ENCODE measurements at places on chromosomes 7 and 10.

- DNase-seq = no peak
Observed at GRCh38 chr10:131710142-131710861, 190.5 kb upstream of the PPP2R2D start.

- no peak for DNase-seq
Observed at GRCh38 chr7:33744293-33745075, 160.9 kb upstream of the BMPER start.

DNA sequence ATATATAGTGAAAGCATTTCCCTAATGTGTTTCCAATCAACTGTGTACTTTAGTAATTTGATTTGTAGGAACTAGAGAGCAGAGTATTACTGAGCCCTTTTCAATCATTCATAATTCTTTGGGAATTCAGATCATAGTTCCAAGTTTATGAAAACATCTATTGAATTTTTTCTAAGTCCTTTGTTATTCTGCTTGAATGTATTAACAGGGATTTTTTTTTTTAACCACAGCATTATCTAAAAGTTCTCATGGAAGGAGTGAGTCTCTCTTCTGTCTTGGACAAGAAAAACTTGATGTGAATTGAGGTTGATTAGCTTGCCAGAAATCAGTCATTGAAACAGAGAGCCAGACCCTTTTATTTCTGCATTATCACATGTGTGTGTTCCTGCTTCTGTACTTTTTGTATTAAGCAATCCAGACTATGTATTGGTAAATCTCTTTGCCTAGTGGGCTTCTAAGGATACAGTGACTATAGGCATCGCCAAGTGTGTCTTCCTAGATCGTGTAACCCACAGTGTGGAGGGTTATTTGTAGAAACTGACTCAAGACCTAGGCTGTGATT is 59.9 kb downstream of the BMPER start:
- no peak for DNase-seq

- DNase-seq = no peak
Observed at GRCh38 chr7:105719395-105719794, 138.1 kb upstream of the EFCAB10 start.

DNA sequence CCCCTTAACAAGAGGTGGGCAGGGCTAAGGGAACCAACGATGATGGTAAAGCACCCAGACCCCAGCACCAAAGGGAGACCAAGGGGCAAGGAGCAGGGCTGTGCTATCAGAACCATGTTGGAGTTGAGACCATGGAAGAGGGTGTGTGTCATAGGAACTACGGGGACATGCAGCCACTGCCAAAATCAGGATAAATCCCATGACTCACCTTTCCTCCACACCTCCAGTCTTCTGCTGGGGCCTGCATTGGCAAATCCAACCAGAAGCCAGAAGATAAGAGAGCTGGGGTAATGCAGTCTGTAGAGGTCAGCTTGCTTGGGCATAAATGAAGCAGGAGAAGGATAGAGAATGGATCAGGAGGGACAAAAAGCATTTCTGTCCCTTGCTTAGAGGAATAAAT is 42.7 kb upstream of the SMARCD3 start:
- DNase-seq = no peak

GRCh38 chr7:117803476-117803875 is 69.8 kb downstream of the CTTNBP2 start:
- no peak for DNase-seq

DNA sequence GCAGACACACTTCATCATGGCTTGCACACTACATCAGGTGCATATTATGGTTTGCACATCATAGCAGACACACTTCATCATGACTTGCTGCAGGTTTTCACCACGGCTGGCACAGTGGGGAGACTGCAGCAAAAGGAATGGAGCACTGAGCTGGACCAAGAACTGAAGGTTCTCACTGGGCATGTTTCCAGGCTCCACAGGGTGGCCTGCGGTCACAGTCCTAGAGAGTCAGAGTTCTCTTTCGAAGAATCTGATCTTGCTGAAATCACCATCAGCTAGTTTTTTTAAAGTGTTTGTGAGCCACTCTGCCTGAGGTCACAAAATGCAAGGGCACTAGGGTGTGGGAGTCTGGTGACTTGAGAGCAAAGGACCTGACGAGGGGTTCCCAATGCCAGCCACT is 140.4 kb upstream of the NPY start:
- no peak for DNase-seq

- DNase-seq = no peak
Observed at GRCh38 chr10:9869205-9869604, 1148.5 kb upstream of the CELF2 start.

GRCh38 chr7:124603066-124603465 is 162.5 kb downstream of the GPR37 start:
- DNase-seq = no peak

DNA sequence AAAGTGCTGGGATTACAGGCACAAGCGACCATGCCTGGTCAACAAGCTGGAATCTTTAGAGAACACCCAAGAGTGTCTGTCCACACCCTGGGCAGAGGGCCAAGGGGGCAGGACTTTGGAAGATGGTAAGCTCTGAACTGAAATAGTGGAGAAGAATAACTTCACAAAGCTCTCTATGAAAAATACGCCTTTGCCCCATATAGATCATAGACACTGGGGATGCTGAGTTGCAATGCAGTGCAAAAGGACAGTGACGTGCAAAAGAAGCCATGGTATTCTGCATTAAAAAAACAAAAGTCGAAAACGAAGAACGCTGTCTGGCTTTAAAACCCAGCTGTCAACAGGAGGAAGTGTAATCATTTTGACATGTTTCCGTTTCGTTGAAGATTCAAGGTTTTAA is 353.6 kb downstream of the CALN1 start:
- no peak for DNase-seq

DNA sequence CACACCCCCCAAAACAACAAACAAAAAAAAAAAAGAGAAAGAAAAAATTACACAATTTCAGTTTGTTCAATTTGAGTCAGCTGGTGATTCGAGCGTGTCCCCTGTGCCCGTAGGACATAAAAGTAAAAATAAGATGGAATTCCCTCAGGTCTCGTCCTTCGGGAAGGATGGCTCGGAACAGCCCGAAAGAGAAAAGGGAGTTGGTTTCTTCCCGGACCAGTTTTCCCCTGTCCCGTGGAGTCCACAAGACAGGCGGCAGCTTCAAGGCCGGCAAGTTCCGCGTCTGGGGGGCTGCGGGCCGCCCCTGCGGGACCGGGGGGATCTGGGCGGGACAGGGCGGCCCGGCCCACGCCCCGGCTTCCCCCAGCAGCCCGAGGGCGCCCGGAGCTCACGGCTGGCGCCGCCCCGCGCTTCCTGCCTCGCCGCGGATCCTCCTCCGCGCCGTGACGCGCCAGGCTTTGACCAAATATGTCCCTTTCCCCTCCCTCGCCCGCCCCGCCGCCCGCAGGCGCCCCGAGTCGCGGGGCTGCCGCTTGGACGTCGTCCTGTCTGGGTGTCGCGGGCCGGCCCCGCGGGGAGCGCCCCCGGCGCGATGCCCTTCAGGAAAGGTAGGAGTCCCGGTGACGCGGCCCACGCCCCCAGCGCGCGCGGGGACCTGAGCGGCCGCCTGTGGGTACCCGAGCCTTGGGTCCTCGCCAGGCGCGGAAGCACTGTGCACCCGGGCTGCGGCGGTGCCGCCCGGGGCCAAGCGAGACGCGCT is 55.8 kb downstream of the RBM17 start:
- DNase-seq = peak; percentile 83

DNA sequence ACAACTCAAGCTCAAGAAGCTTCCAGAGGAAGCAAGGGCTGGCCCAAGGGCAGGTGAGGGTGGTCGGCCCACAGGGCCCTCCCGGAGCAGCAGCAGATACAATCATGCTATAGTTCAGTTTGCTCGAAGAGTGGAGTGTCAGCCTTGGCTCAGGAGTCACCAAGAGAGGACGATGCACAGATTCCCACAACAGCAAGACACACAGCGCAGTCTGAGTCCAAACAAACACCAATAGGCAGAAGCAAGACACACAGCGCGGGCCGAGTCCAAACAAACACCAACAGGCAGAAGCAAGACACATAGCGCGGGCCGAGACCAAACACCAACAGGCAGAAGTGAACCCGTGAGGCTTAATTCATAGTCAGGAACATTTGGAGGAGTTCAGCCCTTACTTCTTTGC is 138.4 kb downstream of the PTPRN2 start:
- no peak for DNase-seq

DNA sequence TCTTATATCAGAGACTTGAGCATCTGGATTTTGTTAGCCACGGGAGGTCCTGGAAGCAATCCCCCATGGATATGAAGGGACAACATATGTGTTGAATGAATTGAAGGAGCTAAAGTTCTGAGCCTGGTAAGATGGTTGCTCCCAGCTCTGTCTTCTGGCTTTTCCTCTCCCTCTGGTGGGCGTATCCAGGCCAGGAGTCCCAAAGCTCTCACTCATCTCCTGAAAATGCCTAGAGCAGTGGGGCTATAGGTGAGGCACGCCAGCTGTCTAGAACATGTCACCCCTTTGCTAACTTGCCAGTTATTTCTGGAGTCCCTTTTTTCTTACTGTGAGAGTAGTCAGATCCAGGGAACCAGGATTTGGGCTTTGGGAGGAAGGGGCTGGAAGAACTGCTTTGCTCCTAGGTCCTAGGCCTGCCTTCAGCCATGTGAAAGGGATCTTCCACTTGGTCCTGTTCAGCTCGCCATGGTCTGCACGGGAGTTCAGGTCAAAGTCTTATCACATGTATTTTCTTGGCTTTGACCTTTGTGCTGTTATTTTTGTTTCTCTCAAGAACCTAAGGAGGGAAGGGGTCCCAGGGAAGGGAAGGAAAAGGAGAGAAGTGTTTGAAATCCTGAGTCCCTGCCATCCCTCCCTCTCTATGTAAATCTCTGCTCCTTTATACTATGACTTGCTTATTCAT is 73.6 kb downstream of the MINPP1 start:
- DNase-seq = no peak

- DNase-seq = no peak
Observed at GRCh38 chr10:129514568-129515451, 47.8 kb downstream of the MGMT start.

DNA sequence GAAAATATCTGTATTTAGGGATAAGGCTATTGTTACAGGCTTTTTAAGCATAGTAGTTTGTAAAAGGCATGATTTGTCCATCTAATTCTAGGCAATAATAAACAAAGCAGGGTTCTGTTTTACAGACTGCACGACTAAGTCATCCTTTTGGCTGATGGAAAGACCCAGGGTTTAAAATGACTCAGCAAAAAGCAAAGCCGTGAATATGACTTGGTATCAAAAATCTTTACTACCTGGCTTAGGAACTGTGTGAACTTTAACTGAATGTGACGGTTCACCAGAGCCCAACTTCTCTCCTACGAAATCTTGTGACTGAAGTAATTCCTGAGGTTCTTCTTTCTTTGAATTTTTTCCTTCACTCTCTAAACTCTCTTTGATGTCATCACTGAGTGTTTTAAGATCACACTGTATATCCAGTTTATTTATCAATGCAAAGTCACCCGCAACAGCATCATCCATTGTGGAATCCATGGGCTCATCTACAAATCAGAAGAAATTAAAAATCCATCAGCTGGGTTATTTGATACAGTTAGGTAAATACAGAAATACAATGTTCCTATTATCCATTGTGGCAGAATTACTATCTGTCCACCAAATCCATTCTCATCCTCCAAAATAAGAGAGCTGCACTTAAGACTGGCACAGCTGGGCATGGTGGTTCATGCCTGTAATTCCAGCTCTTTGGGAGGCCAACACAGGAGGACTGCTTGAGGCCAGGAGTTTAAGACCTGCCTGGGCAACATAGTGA is 17.0 kb downstream of the ATE1 start:
- DNase-seq = no peak

- no peak for DNase-seq
Observed at GRCh38 chr7:81469869-81470723, 299.8 kb downstream of the HGF start.

- peak; percentile 51 for DNase-seq
Observed at GRCh38 chr7:151838861-151839381, 38.0 kb downstream of the PRKAG2 start.

DNA sequence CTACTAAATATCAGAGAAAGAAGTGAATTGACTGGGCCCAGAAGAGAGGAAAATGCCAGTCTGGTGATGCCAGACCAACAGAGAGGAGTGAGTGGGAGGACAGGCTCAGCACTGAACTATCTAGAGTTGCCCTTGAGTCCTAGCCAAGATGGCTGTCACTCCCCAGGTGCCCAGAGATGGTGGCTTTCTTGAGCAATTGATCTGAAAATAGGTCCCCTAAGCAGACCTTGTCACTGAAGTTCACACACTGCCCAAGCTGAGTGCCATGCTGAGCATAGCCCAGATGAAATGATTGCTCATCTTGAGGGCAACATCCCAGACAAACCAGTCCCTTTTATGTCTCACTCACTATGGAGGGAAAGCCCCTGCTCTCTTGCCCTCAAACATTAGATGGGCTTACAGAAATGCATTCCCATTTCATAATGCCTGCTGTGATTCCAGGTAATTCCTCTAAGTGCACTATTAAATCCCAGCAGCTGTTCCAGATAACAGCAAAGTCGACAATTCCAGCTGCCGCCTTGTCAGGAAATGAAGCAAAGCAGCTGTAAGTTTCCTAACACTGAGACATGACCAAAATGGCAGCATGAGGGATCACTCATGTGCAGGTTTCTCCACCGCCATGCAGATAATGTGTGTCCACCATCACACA is 329.4 kb downstream of the KCNMA1 start:
- DNase-seq = no peak

GRCh38 chr10:126117196-126117595 is 220.8 kb downstream of the FANK1 start:
- no peak for DNase-seq

- no peak for DNase-seq
Observed at GRCh38 chr10:15181576-15182156, 13.2 kb upstream of the NMT2 start.

- no peak for DNase-seq
Observed at GRCh38 chr10:62972103-62972502, 155.9 kb upstream of the EGR2 start.

- no peak for DNase-seq
Observed at GRCh38 chr7:12889391-12889790, 202.0 kb downstream of the ARL4A start.

- DNase-seq = no peak
Observed at GRCh38 chr7:74495112-74496086, 41.7 kb downstream of the GTF2IRD1 start.

DNA sequence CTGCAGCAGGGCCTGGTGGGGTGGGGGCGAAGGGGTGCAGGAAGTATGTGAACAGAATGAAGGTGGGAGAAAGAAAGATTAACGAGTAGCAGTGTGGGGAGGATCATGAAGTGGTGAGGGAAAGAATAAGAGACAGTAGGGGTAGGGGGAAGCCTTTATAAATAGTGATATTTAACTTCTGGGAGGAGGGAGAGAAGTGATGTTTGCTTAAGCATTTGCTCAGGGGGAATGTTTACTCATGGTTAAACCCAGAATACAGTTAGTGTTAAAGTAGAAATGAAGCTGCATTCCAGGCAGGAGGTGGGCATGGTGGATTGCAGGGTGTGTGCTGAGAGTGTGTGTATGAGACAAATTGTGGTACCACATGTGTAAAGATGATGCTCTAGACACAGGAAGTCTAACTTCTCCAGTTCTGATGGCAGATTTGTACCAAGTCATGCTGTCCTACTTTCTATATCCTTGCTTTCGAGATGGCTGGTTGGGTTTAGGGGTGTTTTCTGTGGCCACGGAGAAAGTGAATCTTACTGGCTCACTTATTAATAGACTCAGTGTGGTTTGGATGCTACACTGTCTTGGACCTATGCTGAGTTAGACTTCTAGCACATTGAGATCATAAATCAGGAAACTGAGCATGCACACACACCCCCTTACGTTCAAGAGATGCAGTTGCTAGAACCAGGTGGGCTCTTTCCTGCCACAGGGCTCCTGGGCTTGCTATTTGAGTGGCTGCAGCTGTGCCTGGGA is 10.6 kb upstream of the DNMBP start:
- no peak for DNase-seq

- DNase-seq = no peak
Observed at GRCh38 chr7:106082087-106082854, 29.8 kb downstream of the SYPL1 start.

All from CD4-positive, alpha-beta T cell treated with Interleukin-6 at 100 ng/mL for 8 hours (primary cell).